ENCODE measurements at places on chromosomes 6 and 20. TPM values are rescaled to one million over a fixed set of nuclear protein-coding genes. Genes with fewer than 3 reads are reported as not detected.

DNMT3B gene
- total RNA-seq, result 4.3 TPM

EFCAB8 gene
- total RNA-seq, result not detected

LRRC73 gene
- 1.2 TPM for total RNA-seq

HDGFL1 gene
- total RNA-seq, result not detected

FAM83D gene
- total RNA-seq, result 70.7 TPM

TPD52L1 gene
- total RNA-seq, result 50.0 TPM

TCF15 gene
- not detected for total RNA-seq

PTK6 gene
- total RNA-seq, result 2.7 TPM

KLC4 gene
- total RNA-seq, result 7.3 TPM

OR2B3 gene
- not detected for total RNA-seq

DCDC2 gene
- 1.9 TPM for total RNA-seq

UBE3D gene
- total RNA-seq, result 2.8 TPM

OARD1 gene
- 17.1 TPM for total RNA-seq

PGC gene
- 0.09 TPM for total RNA-seq

SEMG1 gene
- not detected for total RNA-seq

OR2H2 gene
- total RNA-seq, result not detected

HLA-DPB1 gene
- not detected for total RNA-seq

MUC22 gene
- total RNA-seq, result 0.02 TPM

MAK gene
- 0.11 TPM for total RNA-seq

TP53TG5 gene
- total RNA-seq, result not detected

HSD17B8 gene
- total RNA-seq, result 17.3 TPM

TRIM10 gene
- total RNA-seq, result not detected

ENPP3 gene
- not detected for total RNA-seq

EMILIN3 gene
- 0.73 TPM for total RNA-seq

OOEP gene
- not detected for total RNA-seq

KIAA0408 gene
- total RNA-seq, result 5.4 TPM

TRIM15 gene
- total RNA-seq, result 0.03 TPM

COL21A1 gene
- 0.84 TPM for total RNA-seq

SCGN gene
- 0.30 TPM for total RNA-seq

CALHM4 gene
- not detected for total RNA-seq

PLAGL1 gene
- total RNA-seq, result 6.7 TPM

C6orf52 gene
- total RNA-seq, result 2.4 TPM

ADGRB3 gene
- not detected for total RNA-seq

TBXT gene
- total RNA-seq, result not detected

BIRC7 gene
- total RNA-seq, result 3.0 TPM

EEF1E1 gene
- total RNA-seq, result 59.5 TPM

SESN1 gene
- total RNA-seq, result 10.8 TPM

SLC13A3 gene
- 0.02 TPM for total RNA-seq

OGFR gene
- 45.4 TPM for total RNA-seq

ANGPT4 gene
- total RNA-seq, result 0.03 TPM

GRM1 gene
- 0.03 TPM for total RNA-seq

GABRR1 gene
- total RNA-seq, result not detected
